ENCODE measurements at places on chromosomes 3 and 15.

DNA sequence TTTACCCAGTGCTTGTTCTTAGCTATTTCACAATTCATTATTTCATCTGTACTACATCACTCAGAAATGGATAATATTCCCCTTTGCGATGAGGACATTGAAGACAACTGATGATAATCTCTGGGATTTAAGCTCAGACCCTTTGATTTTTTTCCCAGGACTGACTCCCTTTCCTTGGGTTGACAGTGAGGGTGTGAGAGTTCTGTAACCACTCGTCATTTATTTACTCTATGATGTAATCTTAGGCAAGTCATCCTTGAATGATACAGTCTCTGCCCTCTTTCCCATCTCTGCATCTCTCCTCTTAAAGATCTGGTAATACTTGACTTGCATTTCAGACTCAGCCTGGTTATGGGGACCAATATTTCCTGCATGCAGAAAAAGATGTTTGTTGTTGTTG is 1041.7 kb downstream of the AGBL1 start:
- no peak for DNase-seq
- no peak overlapping the region for H3K27ac ChIP-seq
- no peaks in the 10 kb centered on the region for H3K27me3 ChIP-seq
- no peak overlapping the region for H3K4me3 ChIP-seq
- H3K36me3 ChIP-seq, result no peaks in the 10 kb centered on the region

GRCh38 chr3:80806673-80807072 is 954.8 kb downstream of the GBE1 start:
- no peak overlapping the region for H3K27ac ChIP-seq
- H3K27me3 ChIP-seq, result no peaks in the 10 kb centered on the region
- no peaks in the 10 kb centered on the region for H3K36me3 ChIP-seq
- no peak overlapping the region for H3K4me3 ChIP-seq
- no peaks in the 10 kb centered on the region for H3K4me1 ChIP-seq
- no peak for DNase-seq

GRCh38 chr3:166263460-166263859 is 426.2 kb upstream of the BCHE start:
- no peak for DNase-seq
- no peaks in the 10 kb centered on the region for H3K36me3 ChIP-seq
- H3K27me3 ChIP-seq, result no peaks in the 10 kb centered on the region
- H3K4me1 ChIP-seq, result no peaks in the 10 kb centered on the region
- H3K27ac ChIP-seq, result no peak overlapping the region

DNA sequence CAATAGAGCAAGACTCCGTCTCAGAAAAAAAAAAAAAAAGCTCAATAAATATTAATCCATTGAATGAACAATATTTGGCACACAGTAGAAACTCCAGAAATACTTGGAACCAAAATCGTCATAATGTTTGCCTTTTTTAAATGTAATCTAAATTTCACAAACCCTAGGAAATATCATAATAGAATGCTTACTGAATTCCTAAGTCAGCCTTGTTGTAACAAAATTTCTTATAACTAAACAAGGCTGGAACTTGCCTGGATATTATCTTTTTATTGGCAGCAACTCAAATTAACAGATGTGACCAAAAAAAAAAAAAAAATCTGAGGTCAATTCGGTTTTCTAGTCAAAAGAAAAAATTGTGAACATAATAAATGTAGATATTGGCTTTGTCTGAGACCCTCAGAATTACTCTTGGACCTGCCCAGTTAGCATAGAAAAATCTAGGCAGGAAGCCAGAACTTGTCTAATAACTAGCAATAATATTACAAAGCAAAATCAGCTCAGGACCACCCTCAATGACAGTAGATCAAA is 33.3 kb downstream of the GABPB1 start:
- no peak overlapping the region for H3K4me3 ChIP-seq
- H3K36me3 ChIP-seq, result peaks cover 4% of the 10 kb centered on the region
- H3K27me3 ChIP-seq, result no peaks in the 10 kb centered on the region
- H3K4me1 ChIP-seq, result no peaks in the 10 kb centered on the region
- no peak for DNase-seq
- no peak overlapping the region for H3K27ac ChIP-seq
